Neural progenitor cell (in vitro differentiated cells): ENCODE measurements at places on chromosomes 11 and 22.

- no peak for DNase-seq
These were observed 16.0 kb downstream of the CLDN5 start for GRCh38 chr22:19508024-19508776.

DNA sequence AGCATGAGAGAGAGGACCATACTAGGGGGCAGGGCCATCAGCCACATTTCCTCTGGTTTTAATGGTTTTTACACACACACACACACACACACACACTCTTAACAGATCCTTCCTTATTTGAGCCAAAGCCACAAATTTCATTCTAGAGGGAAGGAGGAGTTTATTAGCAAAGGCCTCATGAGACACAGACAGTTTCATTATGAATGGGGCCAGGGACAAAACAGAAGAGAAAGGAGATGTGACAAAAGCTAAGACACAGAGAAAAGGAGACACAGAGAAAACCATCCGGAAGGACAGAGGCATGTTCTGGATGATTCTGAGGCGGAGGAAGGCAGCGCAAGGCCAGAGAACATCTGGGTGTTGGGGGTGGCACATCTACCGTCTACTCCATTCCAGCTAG is 32.2 kb upstream of the ARFGAP3 start:
- DNase-seq: no peak

DNA sequence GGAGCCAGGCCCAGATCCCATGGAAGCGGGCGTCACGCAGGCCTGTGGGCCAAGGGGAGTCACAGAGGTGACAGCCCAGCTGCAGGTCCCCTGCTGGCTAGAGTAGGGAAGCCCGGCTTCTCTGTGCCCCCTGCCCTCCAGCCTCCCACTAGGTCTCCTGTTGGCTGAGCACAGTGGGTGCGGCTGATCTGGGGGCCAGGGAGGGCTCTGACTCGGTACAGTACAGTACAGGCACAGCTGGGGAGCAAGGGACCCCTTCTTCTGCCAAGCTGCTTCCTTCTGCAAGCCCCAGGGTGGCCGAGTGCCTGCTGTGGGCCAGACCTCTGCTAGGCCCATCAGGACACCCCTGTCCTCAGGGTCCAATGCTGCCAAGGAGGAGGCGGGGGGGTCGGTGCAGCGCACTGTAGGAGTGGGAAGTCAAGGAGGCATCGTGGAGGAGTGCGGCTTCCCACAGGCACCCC is 10.1 kb downstream of the SUSD2 start:
- DNase-seq: no peak

- no peak for DNase-seq
These were observed 48.6 kb downstream of the ARFGAP3 start for GRCh38 chr22:42808521-42808920.

- peak; percentile 65 for DNase-seq
These were observed 22.8 kb downstream of the PIM3 start for GRCh38 chr22:49983148-49984042.

- no peak for DNase-seq
These were observed 9.8 kb downstream of the UCP2 start for GRCh38 chr11:73972620-73973449.

- DNase-seq: no peak
These were observed 105.8 kb upstream of the SLC5A12 start for GRCh38 chr11:26827567-26828081.

- DNase-seq: no peak
These were observed 64.2 kb upstream of the CECR2 start for GRCh38 chr22:17305076-17305475.

DNA sequence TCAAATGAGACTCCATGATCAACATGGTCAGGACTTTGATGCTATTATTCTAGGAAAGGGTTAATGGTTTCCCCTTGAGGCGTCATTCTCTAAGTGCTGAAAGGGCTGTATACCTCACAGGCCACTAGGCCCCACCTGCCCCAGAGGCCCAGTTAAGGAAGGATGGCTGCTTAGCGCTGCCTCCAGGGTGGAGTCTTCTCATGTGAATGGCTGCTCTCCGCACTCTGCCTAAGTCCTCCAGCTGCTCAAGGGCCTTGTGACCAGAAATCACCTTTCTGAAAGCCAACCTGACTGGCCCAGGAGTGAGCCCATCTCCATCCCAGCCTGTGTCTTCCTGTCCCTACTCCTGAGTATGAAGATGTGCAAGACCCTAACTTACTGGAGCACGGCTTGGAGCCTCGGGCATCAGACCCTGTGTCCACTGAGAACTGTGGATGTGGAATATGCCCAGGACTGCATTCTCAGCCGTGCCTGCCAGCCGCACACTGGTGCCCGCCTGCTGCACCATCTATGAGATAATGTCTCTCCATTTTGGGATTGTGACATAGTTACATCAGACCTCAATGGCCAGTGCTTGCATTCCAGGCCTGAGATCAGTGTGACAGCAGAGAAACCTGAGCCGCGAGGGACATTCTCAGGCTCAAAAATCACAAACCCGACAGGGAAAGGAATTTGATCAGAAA is 51.0 kb downstream of the SNX19 start:
- peak; percentile 22 for DNase-seq

GRCh38 chr11:110279881-110280280 is 16.5 kb downstream of the RDX start:
- no peak for DNase-seq

- DNase-seq: no peak
These were observed 67.8 kb downstream of the RBFOX2 start for GRCh38 chr22:35960854-35961253.

- DNase-seq: peak; percentile 74
These were observed 4.4 kb upstream of the FOXRED2 start for GRCh38 chr22:36510966-36511881.

- DNase-seq: no peak
These were observed 64.1 kb downstream of the KCNJ1 start for GRCh38 chr11:128803011-128803410.

DNA sequence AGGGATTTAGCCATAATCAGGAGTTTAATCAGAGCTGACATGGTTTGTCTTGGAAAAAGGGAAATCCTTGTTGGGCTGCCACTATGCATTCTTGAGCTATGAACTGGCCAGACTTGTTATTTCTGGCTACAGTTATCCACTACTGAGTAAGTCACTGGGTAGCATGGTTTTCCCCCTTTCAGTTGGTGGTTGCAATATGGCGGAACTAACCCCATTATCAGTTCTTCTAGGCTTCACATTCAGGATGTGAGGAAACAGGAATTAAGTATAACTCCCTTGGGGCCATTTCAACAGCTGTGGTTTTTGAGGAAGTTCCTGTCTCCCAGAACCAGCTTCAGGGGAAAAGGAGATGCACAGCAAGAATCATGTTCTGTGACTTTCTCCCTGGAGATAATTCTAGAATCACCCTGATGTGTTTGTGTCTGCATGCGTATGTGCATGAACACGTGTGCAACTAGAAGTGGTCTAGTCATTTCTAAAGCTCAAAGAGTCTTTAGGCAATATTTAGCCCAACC is 103.0 kb upstream of the CD44 start:
- no peak for DNase-seq

- no peak for DNase-seq
These were observed 10.8 kb downstream of the ST3GAL4 start for GRCh38 chr11:126366064-126366822.

GRCh38 chr11:96744697-96745096 is 354.9 kb downstream of the JRKL start:
- DNase-seq: no peak

GRCh38 chr11:12472401-12473005 is 95.1 kb downstream of the PARVA start:
- peak; percentile 51 for DNase-seq

DNA sequence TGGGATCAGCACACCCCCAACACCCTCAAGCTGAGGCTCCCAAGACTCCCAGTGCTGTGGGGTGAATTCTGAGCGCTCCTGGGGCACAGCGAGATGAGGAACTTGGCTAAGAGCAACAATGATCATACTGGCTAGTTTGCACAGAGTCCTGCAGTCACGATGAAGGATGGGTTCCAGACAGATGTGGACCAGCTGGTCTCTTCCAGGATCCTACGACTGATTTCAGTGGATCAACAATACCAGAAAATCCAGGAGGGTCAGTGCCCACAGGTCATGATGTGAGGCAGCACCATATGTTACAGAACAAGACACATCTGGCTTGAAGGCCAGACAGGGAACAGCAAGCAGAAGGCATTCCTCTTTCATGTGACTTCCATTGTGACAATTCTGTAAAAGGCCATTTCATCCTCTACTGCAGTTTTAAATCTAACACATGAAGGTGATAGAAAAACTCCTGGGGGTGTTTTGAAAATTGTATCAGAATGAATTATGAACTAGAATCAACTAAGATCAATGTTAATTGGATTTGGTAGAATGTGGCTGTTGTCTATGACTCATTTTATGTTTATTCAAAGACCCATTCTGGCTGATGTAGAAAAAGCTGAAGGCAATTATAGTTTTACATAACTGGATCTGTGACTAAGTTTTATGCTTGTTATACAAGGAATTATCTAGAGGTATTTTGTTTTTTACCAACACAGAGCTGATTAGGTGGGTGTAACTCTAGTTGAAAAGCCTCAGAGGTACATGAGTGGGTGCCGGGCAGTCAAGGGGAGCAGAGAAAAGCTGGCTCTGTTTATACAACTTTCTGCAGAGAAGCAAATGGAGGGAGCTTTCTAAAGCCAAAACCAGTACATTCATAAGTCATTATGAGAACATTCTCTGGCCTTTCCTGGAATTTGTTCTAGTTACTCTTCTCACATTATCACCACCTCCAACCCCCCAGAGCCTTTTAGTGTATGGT is 29.1 kb downstream of the OR52K1 start:
- no peak for DNase-seq

DNA sequence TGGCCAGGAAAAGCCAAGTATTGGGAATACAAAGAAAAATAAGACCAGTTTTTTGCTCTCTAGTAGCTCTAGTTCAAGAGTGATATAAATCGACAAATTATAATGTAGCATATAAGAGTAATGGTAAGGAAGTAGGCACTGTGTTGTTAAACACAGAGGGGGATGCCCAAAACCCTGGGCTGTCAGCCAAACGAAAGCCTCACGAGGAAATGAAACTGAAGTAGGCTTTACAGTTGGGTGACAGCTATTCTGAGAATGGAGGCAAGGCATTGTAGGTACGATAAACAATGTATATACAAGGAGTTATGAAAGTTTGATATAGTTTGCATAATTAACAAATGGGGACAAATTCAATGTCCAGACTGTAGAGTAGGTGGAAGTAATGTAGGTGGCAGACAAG is 176.4 kb downstream of the FAM181B start:
- DNase-seq: no peak

DNA sequence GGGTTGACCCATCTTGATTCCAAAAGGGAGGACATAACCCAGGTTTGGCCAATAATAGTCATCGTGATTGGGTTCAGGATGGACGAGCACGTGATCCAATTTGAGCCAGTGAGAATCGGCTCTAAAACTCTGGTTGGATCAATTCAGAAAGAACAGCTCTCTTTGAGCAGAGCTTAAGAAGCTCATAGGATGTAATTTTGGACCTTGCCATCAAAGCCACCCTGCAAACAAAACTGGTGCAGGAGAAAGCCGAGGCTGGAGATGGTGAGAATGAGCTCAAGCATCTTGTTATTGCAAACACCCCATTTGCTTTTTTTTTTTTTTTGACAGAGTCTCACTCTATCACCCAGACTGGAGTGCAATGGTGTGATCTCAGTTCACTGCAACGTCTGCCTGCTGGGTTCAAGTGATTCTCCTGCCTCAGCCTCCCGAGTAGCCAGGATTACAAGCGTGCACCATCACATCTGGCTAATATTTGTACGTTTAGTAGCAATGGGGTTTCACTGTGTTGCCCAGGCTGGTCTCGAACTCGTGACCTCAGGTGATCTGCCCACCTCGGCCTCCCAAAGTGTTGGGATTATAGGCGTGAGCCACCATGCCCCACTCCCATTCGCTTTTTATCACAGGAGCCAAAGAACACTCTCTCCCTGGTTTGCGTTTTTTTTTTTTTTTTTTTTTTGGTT is 13.8 kb upstream of the MIAT start:
- no peak for DNase-seq

- DNase-seq: no peak
These were observed 66.1 kb upstream of the A4GALT start for GRCh38 chr22:42786606-42787356.
